Aorta (tissue), 5 donors: ENCODE measurements at places on chromosomes 4 and X. TPM values are rescaled to one million over a fixed set of nuclear protein-coding genes. Genes with fewer than 3 reads are reported as not detected.

Gene SPP1
- 3.7 TPM for polyA plus RNA-seq

Gene ADH1B
- 4,880 TPM for polyA plus RNA-seq

Gene KDR
- 0.46 TPM for polyA plus RNA-seq

Gene PASD1
- polyA plus RNA-seq, result not detected

Gene PNMA6A
- polyA plus RNA-seq, result 0.74 TPM

Gene KLHL13
- 3.2 TPM for polyA plus RNA-seq

Gene PORCN
- polyA plus RNA-seq, result 18.7 TPM
